ENCODE measurements at places on chromosomes 11 and 22.

DNA sequence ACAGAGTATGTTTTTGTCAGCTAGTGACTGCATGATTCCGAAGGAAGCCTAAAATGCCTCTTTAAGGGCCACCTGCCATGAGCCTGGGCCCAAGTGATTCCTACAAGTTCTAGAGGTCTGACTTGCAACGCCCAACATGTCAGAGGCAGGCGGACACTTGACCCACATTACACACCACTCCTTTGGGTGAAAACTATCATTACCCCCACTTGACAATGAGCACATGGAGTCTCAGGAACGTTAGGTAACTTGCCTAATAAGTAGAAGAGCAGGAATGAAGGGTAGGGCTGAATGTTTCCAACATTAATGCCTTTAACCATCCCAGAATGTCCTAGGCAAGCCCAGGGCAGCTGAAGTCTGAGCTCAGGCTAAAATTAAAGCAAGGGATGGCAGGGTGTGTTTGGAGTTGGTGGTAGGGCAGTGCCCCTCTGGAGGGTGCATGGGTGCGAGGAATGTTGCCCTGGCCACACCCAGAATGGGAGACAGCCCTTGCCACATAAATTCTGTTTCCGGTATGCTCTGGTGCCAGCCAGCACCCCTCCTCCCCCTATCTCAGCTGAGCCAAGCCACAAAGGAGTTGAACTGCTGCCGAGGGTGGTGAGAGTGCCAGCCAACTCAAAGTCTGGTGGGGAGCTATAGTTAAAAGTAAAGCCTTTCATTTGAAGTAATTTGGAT lies 2.5 kb downstream of the PLAAT2 start:
- no peak for DNase-seq

- peak; percentile 75 for DNase-seq
Measured at GRCh38 chr22:42500161-42500835, 19.3 kb downstream of the RRP7A start.

DNA sequence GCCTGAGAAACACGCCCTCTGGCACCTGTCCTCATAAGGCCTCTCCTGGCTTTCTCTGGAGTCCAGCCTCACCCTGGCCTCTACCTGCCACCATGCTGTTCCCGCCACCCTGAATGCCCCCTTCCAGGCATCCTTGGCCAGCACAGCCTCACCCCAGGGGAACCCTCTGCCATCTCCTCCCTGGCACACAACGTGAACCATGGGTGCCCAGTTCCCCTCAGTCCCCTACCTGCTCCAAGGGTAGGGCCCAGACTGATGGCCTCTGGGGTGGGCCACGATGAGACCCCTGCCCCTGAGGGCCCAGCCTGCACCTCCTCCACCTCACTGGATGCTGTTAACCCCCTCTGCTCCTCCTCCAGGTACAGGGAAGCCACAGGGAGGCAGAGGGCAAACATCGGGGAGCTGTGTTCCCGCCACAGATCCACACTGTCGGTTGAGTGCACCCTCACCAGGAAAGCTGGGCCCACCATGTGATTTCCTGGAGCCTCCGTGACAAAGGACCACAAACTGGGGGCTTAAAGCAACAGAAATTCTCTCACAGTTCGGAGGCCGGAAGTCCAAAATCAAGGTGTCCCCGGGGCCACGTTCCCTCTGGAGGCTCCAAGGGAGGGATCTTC lies 169.6 kb downstream of the BRD1 start:
- DNase-seq = no peak

- DNase-seq = no peak
Measured at GRCh38 chr11:23974051-23974450, 522.8 kb upstream of the LUZP2 start.

DNA sequence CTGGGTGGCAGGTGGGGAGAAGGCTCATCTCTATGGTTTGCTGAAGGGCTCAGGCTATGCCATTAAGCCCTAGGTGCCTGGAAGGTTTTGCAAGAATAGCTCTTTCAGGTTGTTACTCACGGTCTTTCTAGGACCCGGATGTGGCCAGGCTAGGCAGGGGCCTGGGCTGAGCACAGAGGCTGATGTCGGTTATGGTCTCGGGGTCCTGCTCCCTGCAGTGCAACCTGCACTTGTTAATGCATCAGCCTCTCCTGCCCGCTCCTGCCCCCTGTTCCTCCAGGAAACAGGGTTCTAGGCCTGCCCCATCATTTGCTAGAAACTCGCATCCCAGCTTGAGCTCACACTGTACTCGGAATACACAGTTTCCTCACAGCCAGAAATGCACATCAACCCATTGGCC lies 79.1 kb upstream of the SLC22A12 start:
- no peak for DNase-seq

DNA sequence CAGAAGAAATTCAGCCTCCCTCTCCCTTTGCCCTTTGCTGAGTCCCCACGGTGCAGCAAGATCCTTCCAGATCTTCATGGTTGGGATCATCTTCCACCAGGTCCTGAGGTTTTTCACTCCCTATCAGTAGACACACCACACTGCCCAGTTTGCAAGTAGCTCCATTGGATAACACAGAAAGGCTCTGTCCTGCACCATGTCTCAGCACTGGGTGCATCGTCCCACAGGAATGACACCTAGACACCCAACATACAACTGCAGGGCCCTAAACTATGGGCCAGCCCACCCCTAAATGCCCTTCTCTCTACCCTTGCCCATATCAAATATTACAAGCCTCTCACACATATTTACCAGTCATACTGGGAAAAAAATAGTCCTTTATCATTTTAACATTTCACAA lies 9.4 kb downstream of the KLHL22 start:
- DNase-seq = no peak

DNA sequence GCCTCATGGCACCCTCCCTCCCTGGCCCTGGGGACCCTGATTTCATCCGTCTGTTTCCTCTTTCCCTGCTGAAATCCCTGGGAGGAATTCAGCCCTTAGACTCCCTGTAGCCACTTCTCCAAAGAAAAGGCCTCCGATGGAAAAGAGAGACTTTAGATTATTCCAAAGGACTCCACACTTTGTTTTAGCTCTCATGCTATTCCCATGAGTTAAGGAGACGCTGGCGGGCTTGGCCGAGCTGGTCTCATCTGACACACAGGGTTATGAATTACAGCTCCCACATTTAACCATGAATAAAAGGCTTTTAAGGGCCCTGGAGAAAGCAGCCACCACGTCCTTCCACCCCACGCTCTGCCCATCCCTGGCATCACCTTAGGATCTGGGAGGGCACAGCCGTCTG lies 57.0 kb downstream of the ANO1 start:
- DNase-seq = no peak

GRCh38 chr11:111624608-111625007 lies 22.4 kb downstream of the SIK2 start:
- DNase-seq = peak; percentile 50

GRCh38 chr11:561148-562003 lies 606 bp downstream of the RASSF7 start:
- DNase-seq = peak; percentile 11

- no peak for DNase-seq
Measured at GRCh38 chr11:18063125-18063524, 17.1 kb upstream of the TPH1 start.

- DNase-seq = peak; percentile 60
Measured at GRCh38 chr22:37242395-37242918, 1.6 kb downstream of the RAC2 start.

DNA sequence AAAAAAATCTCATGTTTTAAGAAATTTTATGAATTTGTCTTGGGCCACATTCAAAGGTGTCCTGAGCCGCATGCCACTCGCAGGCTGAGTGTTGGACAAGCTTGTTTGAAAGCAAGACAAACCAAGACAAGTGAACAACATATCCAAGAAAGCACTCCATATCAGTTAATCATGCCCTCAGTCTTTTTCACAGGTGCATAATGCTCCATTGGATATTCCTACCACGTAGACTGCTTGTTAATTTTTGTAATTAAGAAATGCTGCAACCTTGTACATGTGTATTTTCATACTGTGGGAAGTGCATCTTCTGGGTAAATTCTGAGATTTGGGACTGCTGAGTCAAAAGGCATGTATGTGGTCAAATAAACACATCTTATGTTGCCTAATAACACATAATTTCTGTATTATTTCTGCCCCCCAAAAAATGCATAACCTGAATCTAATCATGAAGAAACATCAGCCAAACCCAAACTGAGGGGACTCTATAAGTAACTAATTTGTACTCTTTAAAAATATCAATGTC lies 8.2 kb downstream of the RRAS2 start:
- peak; percentile 54 for DNase-seq

GRCh38 chr11:62560566-62561103 lies 13.1 kb downstream of the EEF1G start:
- peak; percentile 99 for DNase-seq

DNA sequence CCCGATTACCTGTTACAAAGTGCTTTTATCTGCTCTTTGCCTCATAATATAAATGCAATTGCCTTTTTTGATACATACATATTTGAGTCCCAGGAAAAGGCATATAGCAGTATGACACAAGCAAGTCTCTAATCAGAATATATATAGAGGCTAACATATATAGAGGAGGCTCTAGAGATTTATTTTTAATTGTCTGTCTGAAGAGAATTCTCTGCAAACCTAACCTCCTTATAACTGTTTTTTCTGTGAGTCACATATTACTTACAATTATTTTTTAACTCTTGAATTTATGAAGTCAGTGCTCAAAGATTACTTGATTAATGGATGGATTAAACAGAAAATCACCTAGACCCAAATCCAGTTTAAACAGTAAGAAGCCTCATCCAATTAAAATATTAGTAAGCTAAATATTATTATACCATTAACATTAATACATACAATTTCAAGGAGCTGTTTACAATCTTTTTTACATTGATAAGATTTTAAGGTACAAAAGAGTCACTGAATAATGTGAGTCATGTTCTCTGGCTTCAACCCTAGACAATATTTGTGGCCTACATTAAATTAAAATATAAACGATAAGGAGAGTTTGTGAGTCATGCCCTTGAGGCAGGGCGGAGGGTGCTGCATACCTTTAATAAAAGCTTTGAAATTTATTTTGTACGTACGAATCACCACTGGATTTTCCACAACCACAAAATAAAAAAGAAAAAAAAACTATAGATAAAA lies 19.2 kb upstream of the MMP13 start:
- DNase-seq = peak; percentile 88

- DNase-seq = peak; percentile 86
Measured at GRCh38 chr11:65471447-65471891, 27.4 kb upstream of the MALAT1 start.

DNA sequence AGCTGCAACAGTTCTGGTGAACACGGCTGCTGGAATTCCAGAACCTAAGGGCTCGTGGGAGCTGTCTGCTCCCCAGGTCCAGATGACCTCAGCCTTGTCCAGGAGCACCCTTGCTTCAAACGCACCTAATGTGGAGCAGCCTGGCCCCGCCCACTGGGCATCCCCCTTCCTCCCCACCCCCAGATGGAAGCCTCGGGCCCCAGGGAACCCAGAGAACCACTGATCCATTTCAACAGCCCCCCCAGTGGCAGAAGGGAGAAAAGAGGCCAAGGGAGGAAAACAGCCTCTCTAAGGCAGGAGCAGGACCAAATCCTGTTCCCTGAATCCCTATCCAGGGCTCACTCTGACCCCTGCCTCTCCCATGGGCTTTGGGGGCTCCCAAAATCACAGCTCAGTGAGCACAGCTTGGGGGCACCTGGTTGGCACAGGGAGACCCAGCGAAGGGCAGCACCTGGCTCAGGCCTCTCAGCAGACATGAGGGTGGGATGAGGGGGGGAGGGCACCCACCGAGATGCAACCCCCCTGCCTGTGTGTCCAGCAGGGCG lies 1.2 kb downstream of the CYTH4 start:
- no peak for DNase-seq

DNA sequence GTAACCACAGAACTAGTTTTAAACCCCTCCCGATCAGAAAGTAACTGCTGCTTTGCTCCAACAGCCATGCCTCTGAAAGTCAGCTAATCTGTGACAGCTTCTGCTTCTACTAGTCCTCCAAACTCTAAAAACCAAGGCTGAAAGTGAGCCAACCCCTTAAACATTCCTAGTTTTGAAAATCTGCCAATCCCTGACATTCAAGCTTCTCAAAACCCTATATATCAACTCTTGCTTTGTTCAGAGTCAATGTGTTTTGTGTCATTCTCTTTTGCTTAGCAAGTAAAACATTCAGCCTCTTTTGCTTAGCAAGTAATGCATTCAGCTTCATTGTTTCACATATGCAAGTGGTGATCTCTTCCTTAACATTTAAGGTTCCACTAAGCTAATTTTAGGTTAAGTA lies 56.9 kb downstream of the ATG16L2 start:
- DNase-seq = peak; percentile 24

DNA sequence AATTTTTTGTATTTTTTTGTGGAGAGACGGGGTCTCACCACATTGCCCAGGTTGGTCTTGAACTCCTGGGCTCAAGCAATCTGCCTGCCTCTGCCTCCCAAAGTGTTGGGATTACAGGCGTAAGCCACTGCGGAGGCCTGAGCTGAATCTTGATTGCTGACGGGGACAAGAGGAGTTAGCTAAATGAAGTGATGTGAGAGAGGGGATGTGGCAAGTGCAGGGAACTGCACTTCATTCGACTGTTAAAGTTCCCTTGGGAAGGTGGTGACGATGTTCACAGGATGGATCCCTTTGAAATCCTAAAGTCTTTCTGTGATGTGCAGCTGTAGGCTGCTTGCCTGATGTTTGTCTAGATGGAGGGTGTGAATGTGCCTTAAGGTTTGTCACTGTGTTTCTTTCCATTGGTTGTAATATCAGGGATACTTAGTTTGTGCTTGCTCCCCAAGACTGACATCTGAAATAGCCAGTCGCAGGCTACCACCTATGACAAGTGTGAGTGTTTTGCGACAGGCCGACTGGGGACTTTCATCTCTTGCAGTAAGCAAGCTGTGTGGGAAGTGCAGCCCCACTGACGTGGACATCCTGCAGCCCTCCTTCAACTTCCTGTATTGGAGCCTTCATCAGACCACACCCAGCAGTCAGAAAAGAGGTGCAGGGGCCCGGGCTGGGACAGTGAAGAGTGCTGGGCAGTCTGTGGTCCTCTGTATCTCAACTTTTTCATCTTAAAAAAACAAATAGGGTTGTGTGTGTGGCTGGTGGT lies 19.6 kb upstream of the CCDC134 start:
- peak; percentile 80 for DNase-seq

- no peak for DNase-seq
Measured at GRCh38 chr11:114379394-114380069, 20.8 kb downstream of the C11orf71 start.

DNA sequence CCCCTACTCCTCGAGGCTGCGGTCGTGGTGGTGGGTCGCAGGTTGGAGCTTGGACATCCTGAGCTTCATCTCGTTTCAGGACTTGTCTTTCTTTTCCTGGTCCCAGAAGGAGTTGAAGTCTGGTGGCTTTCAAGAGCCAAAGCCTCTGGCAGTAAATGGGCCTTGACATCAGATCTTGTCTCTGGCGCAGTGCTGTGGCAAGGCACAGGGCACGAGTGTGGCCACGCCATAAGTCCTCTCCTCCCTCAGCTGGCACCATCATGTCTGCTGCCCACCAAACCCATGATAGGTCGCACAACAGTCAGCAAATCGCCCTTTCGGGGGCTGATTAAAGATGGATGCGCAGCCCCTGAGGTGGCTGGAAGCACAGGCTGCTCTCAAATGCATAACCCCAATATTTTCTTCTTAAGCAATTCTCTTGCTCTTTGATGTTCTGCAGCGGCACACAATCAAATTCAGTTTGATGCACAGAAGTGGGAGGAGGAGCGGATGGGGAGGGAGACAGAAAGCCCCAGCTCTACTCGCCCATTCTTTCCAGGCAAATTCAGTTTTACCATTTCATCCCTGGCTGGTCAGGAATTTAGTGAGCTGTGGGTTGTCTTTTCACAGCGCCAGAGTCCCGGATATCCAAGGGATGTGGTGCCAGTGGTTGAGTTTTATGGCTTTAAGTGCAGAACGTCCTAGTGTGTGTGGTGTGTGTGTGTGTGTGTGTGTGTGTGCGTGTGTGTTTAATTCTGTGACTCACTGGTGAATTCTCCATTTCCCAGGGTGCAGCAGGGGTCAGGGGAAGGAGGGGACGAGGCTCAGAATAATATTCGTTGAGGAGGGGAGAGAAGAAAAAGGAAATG lies 162.0 kb downstream of the DSCAML1 start:
- no peak for DNase-seq

All from iris pigment epithelial cell (primary cell).